Tongue (tissue), 3 donors: ENCODE measurements at places on chromosomes 2 and 18.

- no peak for DNase-seq
These were observed 32.1 kb upstream of the SIGLEC15 start for GRCh38 chr18:45793264-45793965.

DNA sequence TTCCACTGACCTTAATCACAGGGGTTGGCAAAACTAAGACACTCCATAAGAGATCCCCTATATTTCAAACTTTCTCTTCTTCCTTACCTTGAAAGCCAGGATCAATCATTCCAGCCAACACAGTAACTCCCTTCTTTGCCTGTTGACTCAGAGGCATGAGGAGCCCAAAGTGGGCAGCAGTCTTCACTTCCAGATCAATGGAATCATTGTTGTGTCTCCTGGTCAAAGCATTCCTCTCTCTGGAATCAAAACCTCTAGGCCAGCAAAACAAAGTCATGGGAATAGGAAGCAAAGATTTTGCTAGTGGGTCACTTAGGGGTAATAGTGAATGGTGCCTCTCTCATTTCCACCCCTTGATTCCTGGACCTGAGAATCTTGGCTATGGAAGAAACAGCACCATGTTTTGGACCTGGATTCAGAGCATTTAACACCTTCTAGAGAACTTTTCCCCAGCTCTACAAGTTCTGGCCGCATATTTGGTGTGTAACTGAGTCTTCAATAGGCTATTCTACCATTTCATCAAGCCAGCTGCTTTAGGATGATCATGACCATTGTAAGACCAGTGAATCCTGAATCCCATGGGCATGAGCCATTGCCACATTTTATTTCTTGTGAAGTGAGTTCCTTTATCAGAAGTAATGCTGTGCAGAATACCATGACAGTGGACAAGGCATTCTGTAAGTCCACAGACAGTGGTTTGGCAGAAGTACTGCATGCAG lies 65.7 kb upstream of the SERPINE2 start:
- no peak for DNase-seq

DNA sequence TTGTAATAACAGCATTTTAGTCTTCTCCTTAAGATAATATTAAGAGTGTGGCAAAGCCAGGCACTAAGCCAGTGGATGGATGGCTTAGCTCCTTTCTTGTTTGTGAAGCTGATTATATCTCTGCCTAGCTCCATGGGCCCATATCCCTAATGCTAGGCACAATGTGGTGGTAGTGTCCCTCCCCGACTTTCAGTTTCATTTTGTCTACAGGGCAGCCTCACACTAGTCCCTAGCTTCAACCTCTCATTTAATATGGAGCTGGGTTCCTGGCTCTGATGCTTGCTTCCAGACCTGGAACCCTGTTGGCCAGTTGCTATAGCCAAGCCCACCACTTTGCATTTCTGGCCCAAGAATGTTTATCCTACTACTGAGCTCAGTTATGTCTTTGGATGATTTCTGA lies 437.0 kb upstream of the MEIS1 start:
- DNase-seq: no peak

- no peak for DNase-seq
These were observed 203.6 kb downstream of the MYT1L start for GRCh38 chr2:2127467-2127866.

DNA sequence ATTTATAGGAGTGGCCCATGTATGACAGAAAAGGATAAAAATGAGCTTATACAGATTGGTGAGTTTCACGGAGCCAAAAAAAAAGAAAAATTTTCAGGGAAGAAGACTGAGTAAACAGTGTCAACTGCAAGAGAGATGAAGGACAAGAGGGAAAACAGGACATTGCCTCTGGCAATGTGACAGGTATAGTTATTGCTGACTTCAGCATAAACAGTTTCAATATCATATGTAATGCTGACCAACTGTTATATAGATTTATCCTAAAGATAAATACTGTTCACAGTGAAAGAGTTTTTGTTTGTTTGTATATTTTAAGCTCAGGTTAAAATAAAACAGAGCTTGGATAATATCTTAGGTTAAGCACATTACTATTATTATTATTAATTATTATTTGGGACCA lies 98.0 kb upstream of the FSIP2 start:
- DNase-seq: peak; percentile 5

DNA sequence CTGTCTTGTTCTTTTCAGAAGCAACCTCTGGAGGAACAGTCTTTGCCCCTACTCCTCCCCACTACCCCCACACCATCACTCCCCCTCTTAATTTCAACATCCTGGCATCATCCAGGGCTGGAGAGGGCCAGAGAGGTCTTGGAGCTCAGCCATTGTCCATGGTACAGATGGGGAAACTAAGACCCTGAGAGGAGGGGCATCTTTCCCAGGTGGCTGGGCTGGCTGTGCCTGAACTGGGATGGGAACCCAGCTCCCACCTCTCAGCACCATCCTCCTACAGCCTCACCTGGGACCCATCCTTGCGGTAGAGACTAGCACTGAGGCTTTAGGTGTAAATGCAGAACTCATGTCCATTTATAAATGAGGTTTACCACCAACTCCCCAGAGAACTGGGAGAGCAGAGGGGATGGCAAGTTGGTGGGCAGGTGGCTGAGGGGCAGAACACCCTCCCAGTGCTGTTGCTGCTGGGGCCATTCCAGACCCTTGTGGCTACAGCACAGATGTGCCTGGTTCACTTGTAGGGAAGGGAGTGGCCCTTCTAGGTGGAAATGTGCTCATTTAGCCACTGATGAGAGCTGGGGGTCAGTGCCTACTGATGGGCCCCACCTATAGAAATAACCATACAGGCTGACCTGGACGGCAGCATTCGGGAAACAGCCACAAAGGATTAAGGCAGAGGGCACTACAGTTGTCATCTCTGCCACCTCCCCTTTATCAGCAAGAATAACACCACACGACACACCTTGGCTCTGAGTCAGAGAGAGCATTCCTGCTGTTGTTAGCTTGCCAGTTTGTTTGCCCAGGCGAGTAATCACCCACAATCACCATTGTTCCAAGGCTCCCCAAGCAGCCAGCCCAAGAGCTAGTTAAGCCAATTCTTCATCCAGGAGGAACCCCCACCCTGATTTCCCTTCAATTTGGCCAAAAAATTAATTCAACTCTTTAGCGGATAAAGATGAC lies 2.1 kb downstream of the MLPH start:
- no peak for DNase-seq
